Left cardiac atrium (tissue), 4 donors: ENCODE measurements at places on chromosomes 16 and 17. TPM values are rescaled to one million over a fixed set of nuclear protein-coding genes. Genes with fewer than 3 reads are reported as not detected.

CDRT15L2 gene
- not detected for total RNA-seq

CKLF gene
- total RNA-seq: 15.8 TPM

PRR35 gene
- total RNA-seq: not detected

SLFN14 gene
- total RNA-seq: not detected

HOXB7 gene
- 0.44 TPM for total RNA-seq

FNDC8 gene
- not detected for total RNA-seq

CACNG4 gene
- total RNA-seq: 0.37 TPM

DECR2 gene
- total RNA-seq: 8.9 TPM

HSD11B2 gene
- total RNA-seq: 1.6 TPM

OR3A2 gene
- 0.71 TPM for total RNA-seq

KRT28 gene
- not detected for total RNA-seq

CIBAR2 gene
- not detected for total RNA-seq

RPH3AL gene
- total RNA-seq: 5.9 TPM

MRPL10 gene
- total RNA-seq: 38.8 TPM

LGALS9 gene
- total RNA-seq: 32.2 TPM

TLCD1 gene
- 3.5 TPM for total RNA-seq

EZH1 gene
- 28.7 TPM for total RNA-seq

TPSG1 gene
- 0.21 TPM for total RNA-seq

ABCA10 gene
- 5.7 TPM for total RNA-seq

SLC16A6 gene
- 0.62 TPM for total RNA-seq

KRT32 gene
- not detected for total RNA-seq

CETP gene
- 0.65 TPM for total RNA-seq

KRT27 gene
- total RNA-seq: not detected

PIK3R5 gene
- total RNA-seq: 6.3 TPM

TBC1D3E gene
- total RNA-seq: not detected

CCDC137 gene
- total RNA-seq: 7.2 TPM

TBX6 gene
- total RNA-seq: 0.55 TPM

ALDH3A1 gene
- total RNA-seq: 0.21 TPM

PABPN1L gene
- total RNA-seq: not detected

MGAT5B gene
- 0.15 TPM for total RNA-seq

NPIPA8 gene
- total RNA-seq: 0.68 TPM

ZMYND15 gene
- total RNA-seq: 0.39 TPM

TBC1D26 gene
- not detected for total RNA-seq

TP53TG3 gene
- 0.53 TPM for total RNA-seq

CDH15 gene
- total RNA-seq: not detected

ABCC11 gene
- not detected for total RNA-seq

ZSWIM7 gene
- total RNA-seq: 30.1 TPM

ZNF598 gene
- 14.7 TPM for total RNA-seq

SLC52A1 gene
- total RNA-seq: 0.10 TPM

PRSS27 gene
- total RNA-seq: 0.65 TPM

PLK1 gene
- total RNA-seq: 0.52 TPM

CMTM2 gene
- total RNA-seq: 0.62 TPM

SPATA2L gene
- total RNA-seq: 7.1 TPM

SNX20 gene
- total RNA-seq: 1.2 TPM

KRTAP9-8 gene
- total RNA-seq: not detected

TBC1D3L gene
- 6.7 TPM for total RNA-seq
